ENCODE measurements at places on chromosomes 5 and 9.

GRCh38 chr9:36679710-36680109 is 107.0 kb downstream of the MELK start:
- DNase-seq = no peak

- DNase-seq = no peak
Measured at GRCh38 chr5:121019106-121019505, 555.0 kb downstream of the PRR16 start.

GRCh38 chr9:35734096-35734495 is 1.6 kb downstream of the CREB3 start:
- no peak for DNase-seq

- no peak for DNase-seq
Measured at GRCh38 chr9:124355039-124355940, 60.0 kb downstream of the PSMB7 start.

- DNase-seq = no peak
Measured at GRCh38 chr5:158875272-158875679, 224.4 kb downstream of the EBF1 start.

- DNase-seq = no peak
Measured at GRCh38 chr5:180069589-180070247, 1.8 kb downstream of the RNF130 start.

GRCh38 chr5:143347698-143348344 is 55.7 kb downstream of the NR3C1 start:
- no peak for DNase-seq

- no peak for DNase-seq
Measured at GRCh38 chr9:136858844-136859757, 7.0 kb downstream of the MAMDC4 start.

DNA sequence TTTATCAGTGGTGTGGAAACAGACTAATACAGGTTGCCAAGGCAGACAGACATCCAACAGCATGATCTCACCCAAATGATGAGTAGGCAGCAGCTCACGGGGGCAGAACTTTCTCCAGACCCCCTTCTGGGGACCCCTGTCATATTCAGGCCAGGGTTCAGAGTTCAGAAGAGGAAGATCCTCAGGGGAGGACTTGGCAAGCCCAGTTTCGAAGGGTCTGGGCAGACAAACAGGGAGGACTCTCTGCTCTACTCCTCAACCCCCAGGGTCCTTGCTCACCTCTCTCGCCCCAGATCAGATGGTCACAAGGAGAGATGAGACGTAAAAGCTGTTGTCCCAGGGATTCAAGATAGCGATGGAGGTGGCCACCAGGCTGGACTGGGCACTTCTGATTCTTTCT is 215.1 kb upstream of the MVB12B start:
- DNase-seq = no peak

DNA sequence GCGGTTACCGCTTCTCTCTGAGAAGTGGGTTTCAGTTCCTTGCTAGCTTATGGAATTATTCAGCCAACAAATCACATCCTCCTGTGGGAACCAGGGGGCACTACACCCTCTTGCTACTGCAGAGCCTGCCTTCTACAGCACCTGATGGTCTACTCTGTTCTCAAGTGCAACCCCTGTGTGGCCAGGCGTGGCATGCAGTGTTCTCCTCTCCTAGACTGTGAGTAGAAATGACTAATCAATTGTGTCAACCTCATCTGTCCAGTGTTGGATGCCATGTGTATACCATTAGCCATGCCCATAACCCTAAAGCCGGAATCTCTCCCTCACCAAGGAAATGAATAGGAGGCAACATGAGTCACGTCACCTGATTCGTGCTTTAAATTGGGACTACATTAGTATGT is 117.2 kb upstream of the LIFR start:
- no peak for DNase-seq

- no peak for DNase-seq
Measured at GRCh38 chr5:2722901-2723300, 28.6 kb downstream of the IRX2 start.

GRCh38 chr5:32323741-32324140 is 11.0 kb upstream of the MTMR12 start:
- no peak for DNase-seq

- no peak for DNase-seq
Measured at GRCh38 chr5:148014276-148014675, 49.5 kb upstream of the SPINK5 start.

GRCh38 chr5:143041972-143042770 is 272.0 kb downstream of the ARHGAP26 start:
- DNase-seq = no peak

DNA sequence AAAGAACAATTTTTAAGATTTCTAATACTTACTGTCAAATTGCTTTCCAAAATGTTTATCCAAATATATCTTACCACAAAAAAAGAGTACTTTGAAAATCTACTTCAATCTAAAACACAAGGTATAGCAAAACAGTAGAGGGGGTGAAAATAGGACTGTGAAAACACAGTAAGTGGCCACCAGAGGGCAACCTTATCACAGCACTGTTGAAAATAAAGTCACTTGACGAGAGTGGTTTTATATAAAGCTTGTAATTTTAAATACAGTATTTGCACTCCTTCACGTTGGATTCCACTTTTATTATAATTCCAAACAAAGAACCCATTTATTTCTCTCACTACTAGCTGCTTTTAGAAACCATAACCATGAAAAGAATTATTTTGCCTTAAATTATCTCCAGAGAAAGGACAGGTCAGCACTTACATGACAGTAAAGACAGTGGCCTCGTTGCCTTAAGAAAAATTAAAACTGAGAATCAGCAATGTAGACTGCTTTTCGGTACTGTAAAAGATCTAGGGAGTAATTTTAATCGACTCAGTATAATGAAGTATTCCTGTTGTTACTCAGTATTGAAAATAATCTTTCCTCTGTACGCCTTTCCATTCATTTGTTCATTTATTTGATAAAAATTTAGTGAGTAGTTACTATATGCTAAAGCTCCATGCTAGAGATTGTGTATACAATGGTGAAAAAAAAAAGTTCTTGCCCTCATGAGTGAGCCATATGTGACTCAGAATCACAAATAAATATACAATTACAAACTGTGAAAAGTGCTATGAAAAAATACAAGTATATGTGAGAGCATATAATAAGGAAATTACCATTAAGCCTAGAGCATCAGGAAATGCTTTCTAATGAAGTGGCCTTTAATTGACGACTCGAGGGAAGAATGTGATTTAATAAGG is 40.0 kb upstream of the CDK5RAP2 start:
- DNase-seq = no peak

DNA sequence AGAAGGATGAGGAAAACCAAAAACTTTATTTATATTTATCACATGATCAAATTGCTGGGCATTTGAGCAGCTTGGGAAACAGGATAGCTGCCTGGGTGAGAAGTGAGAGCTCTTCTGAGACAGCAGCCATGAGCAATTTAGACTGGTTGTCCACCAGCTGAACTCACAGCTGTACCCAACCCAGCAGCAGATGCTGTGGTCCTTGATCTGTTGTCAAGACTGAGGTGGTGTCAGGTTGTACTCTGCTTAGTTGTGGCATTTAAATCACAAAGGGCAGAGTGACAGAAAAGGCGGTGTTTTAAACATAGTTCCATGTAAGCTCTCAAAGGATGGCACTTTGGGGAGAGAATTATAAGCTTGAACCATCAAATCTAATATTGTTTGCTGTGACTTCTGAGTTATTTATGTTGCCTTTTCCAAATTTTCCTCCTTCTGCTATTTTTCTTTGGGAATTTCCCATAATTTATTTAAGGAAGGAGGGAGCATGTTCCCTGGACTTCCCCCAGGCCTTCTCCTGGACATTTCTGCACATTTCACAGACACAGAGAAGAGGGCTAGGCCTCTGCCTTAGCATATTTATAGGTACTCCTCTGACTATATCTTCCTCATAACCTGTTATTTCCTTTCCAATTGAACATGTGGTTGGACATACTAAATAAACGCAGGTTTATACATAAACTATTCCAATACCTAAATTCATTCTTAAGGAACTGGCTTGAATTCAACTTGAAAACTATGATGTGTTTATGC is 117.7 kb upstream of the FER start:
- DNase-seq = no peak

DNA sequence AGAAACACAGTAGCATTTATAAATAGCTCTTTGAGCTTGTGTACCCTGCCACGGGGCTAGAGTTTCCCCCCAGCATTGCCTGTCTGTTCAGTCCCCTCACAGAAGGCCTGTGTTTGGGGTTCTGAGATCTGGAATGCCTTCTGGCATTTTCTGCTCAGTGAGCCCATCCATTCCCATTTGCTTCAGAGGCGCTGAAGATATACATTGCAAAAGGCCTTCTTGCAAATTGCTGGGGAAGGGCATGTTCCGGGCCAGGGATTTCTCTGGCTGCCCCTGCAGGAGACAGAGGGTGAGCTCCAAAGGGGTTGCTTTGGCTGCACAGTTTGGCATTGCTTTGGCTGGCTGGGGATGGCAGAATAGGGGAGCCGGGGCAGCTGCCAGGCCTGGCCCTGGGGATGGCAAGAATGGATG is 308.4 kb downstream of the MSX2 start:
- DNase-seq = no peak

DNA sequence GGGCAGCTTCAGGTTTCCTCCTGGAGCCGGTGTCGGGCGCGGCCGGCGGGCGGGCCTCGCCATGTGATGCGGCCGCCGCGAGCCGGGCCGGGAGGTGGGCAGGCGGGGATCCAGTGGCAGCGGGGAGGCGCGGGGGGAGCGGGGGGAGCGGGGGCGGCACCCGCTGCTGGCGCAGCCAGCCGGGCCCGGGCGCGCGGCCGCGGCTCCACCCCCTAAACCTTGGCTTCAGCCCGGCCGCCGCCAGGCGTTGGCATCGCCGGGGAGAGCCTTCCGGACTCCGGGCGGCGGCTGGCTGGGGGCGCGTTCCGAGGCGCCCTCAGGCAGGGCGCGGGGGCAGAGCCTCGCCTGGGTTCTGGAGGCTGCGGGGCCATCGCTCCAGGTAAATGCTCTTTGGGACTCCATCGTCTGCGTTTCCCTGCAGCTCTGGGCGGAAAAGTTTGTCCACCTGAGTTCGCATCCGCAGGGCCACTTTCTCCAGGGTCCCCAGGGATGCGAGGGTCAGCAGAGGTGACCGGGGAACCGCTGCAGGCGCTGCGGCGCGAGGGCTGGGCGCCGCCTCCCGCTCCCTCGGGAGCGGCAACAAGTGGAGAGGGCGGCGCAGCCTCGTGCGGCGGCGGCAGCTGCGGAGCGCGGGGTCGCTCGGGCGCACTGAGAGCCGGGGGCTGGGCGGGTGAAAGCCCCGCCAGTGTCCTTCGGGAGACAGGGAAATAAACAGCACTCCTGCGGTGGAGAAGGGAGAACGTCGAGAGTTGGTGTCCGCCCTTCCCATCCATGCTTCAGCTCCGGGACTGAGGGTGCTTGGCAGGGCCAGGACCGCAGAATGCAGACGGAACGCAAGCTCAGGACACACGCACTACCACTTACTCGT is at the start of gene ARHGEF28:
Gene ARHGEF28, plus strand, starts transcription at position 253 of the 868 bp plus-strand sequence. CDS start 58,656 bp downstream, outside the sequence.
- no peak for DNase-seq

GRCh38 chr5:2214910-2215590 is 332.3 kb upstream of the IRX4 start:
- no peak for DNase-seq

DNA sequence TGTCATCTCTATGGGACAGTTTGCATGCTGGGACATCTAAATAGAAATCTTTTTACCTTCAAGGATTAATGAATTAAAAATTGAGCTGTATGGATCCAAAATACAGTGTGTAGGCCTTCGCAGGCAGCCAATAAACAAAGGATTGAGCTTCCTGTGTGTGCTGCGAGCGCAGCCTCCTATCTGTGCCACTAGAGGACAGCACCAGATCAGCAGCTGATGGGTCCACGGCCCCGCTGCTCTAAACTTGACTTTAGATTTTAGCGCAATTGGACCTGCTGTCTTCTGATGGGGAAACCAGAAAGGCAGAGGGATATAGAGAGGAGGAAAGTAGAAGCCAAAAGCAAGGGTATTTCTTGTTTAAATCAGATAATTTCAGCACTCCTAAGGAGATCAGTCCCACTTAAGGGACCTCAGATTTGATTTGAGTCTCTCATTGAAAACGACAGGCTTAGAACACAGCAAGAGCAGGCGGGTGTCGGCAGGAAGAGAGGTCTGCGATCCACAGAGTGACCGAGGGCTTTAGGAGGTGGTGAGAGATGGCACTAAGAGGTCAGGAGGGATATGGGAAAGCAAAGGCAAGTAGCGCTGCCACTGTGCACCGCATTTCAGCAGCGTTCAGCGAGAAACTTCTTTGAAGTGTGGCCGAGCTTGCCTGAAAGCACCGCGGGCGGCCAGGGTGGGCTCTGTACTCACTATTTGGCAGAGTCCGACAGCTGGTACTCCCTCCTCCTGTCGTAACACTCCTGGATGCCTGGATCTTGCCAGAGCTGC is 214.3 kb downstream of the GNA14 start:
- no peak for DNase-seq

- DNase-seq = no peak
Measured at GRCh38 chr5:150787656-150788055, 9.1 kb downstream of the SMIM3 start.

GRCh38 chr5:9642621-9643020 is 12.5 kb upstream of the TAS2R1 start:
- DNase-seq = no peak

DNA sequence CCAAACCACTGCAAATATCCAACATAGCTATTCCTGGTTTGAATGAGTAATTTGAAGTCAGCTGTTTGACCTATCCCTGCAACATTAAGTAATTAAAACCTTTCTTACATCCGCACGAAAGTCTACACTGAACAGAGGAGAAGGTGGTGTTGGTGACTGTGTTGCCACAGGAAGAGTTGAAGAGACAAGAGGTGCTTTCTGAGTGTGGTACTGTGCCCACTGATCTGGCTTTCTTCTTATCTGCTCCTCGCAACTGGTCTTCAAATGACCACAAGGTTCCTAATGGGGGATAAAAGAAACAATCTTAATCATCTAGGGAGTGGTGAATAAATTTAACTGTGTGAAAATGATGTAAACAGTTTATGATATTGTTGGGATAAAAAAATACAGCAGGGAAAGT is 29.4 kb upstream of the PDCL start:
- no peak for DNase-seq

- DNase-seq = no peak
Measured at GRCh38 chr9:109894921-109895758, 115.1 kb downstream of the PALM2AKAP2 start.

- no peak for DNase-seq
Measured at GRCh38 chr5:14003936-14004335, 59.4 kb upstream of the DNAH5 start.

- DNase-seq = no peak
Measured at GRCh38 chr9:133602277-133602676, 6.9 kb downstream of the FAM163B start.

Measured in activated naive CD4-positive, alpha-beta T cell (primary cell).